ENCODE measurements at places on chromosomes 4 and X.

DNA sequence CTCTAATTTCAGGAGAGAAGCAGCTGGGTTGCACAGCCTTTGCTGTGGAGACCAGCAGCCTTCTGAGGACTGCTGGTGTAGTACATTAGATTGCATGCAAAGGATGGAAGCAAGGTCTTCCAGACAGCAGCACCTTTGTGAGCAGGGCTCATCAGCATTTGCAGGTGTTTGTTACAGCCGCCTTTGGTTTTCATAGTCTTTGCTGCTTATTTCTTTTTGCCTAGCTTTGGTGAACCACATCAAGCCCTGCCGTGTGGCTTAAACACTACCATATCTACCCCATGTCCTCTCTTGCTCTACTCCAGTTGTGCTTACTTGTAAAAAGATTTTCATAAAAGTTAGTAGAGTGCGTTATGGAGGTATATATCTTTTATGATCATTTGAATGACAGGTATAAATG is 57.5 kb downstream of the MTM1 start:
- DNase-seq, result no peak

GRCh38 chr4:125677665-125678307 is 363.0 kb downstream of the FAT4 start:
- DNase-seq, result no peak

DNA sequence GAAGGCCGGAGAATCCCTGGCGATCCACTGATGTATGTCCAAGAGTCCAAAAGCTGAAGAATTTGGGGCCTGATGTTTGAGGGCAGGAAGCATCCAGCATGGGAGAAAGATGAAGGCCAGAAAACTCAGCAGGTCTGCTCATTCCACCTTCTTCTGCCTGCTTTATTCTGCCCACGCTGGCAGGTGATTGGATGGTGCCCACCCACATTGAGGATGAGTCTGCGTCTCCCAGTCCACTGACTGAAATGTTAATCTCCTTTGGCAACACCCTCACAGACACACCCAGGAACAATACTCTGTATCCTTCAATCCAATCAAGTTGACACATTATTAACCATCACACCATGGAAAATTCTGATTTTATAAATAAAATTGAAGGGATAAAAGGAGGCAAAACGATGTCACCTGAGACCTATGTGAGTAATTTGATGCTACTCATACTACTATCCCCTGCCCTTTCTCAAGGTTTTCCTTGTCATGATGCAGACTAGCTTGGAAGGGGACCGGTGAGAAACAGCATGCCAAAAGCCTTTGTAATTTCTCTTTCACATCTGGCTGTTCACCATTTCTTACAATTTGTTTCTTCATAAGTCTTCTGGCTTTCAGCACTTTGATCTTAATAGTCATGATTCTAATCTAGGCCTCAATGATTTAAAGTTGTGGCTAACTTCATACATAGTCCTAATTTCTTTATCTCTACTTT is 9.7 kb upstream of the PYURF start:
- DNase-seq, result no peak

DNA sequence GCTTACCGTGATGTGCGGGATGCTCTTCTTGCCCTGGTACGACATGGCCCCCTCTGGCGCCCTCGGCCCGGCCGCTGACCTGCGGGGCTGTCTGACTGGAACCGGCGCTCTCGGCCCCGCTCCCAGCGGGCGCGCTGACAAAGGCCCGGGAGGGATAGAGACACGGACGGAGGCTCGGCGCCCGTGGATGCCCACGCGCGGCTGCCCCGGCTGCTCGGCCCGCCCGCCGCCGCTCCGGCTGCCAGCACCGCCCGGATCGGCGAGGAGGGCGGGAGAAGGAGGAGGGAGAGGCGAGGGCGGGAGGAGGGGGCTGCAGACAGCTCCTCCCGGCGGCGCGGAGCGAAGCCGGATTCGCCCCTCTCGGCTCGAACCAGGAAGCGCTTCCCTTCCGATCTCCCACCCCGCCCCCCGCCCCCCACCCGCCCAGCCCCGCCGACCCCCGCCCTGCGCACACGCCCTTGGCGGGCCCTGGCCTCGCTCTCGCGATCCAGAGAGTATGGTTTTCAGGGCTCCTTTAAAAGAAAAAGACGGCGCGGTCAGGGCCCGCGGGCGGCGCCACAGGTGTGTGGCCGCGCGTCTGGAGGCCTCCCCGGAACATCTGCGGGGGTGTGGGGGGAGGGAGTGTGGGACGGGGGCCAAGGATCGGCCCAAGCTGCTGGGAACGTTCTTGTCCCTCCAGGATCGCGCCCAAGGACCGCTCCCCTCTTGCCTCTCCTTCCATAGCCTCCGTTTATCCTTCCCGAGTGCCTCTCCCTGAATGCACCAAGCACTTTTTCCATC is 4.5 kb downstream of the CRMP1 start:
- no peak for DNase-seq

DNA sequence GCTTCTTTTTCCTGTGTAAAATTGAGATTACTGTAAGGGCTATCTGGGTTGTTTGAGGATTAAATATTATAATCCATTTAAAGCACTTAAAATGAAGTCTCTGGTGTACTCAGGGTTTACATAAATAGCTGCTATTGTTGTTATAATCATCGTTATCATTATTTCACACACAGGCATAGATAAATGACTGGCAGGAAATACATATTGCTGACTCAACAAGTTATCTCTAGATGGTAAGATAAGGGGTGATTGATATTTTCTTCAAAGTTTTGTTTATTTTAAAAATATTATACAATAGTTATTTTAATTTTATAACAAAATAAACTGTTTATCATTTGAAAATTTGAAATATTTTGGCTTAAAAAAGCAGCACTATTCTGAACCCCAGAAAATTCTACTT is 134.3 kb upstream of the DCAF12L2 start:
- no peak for DNase-seq

GRCh38 chrX:64850371-64851082 is 125.7 kb downstream of the ZC4H2 start:
- no peak for DNase-seq

GRCh38 chr4:131046821-131047220 is 1950.9 kb downstream of the C4orf33 start:
- DNase-seq, result no peak

GRCh38 chr4:94803181-94803580 is 45.4 kb downstream of the BMPR1B start:
- no peak for DNase-seq

GRCh38 chrX:125436855-125437254 is 117.2 kb downstream of the TEX13C start:
- DNase-seq, result no peak

- DNase-seq, result no peak
Measured at GRCh38 chr4:64857815-64858214, 448.6 kb upstream of the TECRL start.

DNA sequence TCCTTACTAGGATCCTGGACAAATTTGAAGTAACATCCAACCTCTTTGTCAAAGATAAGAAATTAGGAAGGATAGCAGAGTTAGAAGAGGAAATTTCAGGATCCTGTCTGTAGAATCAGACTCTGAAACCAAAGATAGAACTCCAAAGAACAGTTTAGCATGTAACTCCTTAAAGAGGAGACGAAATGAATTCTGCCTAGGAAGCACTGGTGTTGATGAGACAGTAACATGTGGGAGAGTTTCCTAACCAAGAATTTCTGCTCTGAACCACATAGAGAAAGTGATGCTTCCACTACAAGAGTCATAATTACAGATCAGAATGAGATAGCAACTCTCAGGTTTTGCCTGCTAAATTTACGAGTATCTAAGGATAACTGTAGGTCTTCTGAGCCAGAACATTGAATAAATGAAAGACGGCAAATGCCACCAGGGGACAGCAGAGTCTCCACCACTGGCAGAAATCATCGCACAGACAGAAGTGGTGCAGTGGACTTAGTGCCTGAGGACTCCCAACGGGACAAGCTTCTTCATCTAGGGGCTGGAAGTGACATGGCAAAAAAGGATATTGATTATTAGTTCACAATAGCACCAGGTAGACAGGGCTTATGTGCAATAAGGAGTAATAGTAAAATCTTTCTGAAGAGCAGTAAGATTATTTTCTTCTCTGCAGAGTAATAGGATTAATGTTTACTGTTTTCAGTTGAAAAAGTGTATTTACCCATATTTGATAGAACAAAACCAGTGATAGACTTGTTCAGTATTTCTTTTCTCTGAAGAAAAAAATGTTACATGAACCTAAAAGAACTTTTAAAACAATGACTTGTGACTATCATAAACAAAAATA is 6.7 kb upstream of the PPID start:
- peak; percentile 15 for DNase-seq

- DNase-seq, result no peak
Measured at GRCh38 chr4:110705440-110705782, 82.5 kb upstream of the PITX2 start.

GRCh38 chr4:82666970-82667665 is 105.3 kb upstream of the TMEM150C start:
- DNase-seq, result no peak

DNA sequence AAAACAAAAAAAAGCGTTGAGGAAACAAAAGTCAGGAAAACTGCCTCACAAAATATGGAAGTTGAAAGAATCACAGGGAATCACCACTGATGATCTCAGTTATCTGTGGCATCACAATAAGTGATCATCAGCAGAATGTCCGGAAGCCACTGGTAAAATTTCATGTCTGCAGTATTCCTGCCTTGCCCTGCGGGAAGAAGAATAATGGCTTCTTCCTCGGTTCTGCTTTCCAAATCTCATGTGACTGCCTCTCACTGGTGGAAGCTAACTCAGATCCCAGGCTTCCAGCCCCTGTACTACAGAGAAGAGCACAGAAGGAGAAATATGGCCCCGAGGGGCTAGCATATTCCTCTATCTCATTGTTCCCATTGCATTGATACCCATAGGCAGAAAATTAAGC is 12.7 kb upstream of the ZNF330 start:
- DNase-seq, result no peak

GRCh38 chrX:2500091-2500802 is 529 bp downstream of the DHRSX start:
- DNase-seq, result peak; percentile 10

DNA sequence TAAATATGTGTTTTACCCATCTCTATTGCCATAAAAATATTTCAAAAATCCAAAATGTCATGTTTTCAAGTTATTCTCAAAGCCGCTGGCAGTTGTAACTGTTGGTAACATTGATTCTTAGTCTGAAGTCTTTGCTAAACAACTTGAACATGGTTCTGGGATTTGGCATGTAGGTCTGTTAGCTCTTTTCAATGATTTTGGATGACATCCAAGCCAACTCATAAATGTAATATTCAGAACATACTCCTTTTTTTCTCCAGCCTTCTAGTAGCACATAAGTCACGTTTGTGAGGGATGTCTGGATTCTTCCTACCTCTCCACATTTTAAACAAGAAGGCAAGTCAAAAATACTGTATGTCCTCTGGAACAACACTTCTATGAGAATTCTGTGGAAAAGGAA is 305.3 kb downstream of the PRR32 start:
- DNase-seq, result no peak

GRCh38 chrX:3271834-3272186 is 74.6 kb downstream of the MXRA5 start:
- no peak for DNase-seq

DNA sequence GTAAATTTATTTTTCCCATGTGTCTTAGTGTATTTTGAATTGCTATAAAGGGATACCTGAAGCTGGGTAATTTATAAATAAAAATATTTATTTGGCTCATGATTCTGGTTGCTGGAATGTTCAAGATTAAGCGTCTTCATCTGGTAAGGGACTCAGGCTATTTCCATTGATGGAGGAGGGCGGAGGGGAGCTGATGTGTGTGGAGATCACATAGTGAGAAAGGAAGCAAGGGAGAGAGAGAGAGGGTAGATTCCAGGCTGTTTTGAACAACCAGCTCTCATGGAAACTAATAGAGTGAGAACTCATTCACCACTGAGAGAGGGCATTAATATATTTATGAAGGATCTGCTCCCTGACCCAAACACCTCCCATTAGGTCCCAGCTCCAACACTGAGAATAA is 39.6 kb upstream of the ADGRL3 start:
- DNase-seq, result no peak

DNA sequence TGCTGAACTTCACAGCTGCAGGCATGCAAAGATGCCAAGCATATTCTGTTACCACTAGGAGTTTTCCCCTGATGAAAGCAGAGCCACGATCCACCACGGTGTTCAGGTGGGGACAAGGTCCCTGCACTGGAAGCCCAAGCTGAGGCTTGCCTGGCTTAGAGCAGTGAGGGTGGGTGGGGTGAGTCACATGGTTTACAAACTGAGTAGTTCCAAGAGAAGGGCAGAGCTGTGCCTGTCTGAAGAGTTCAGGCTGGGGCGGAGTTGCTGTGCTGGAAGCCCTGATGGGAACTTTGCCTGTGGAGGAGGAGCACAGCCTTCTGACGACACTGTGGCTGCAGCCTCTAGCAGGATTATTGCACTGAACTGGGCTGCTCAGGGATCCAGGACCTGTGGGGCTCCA is 45.5 kb downstream of the FAM9B start:
- no peak for DNase-seq

- no peak for DNase-seq
Measured at GRCh38 chrX:54271664-54272063, 86.2 kb downstream of the WNK3 start.

DNA sequence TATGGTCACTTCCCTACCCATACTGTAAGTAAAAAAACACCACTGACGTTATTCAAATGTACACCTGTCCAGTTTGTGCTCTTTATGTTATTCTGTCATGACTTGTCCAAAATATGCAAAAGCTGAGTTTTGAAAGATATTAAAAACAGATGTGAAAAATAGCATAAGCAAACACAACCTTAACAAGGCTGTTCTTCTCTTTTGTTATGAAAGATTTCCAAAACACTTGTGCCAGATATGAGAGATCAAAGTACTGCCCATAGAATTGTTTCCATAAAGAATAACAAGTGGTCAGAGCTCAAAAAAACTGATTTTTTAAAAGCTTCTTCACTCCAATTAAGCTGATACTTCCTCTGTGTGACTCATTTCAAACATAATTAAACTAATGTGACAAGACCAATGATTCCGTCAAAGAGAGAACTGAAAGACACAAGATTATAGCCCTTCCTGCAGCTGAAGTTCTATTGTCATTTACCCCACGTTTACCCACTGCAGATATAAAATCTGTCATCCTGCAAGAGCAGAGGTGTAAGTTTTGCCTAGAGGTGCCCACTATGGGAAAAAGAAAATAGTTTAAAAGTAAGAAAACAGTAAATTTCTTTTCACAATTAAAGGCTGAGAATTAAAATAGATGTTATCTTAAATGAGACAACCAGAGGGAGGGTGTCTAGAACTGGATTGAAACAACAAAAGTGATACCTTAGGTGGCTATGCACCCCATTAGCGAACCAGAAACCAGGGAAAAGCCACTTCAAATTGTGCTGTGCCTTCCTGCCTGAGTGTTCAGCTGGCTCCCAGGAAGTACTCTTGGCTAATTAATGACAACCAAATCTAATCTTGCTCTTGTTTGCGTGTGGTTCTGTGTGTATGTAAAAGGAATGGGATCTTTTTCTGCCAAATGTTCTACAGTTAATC is 30.1 kb downstream of the RASSF6 start:
- DNase-seq, result no peak

DNA sequence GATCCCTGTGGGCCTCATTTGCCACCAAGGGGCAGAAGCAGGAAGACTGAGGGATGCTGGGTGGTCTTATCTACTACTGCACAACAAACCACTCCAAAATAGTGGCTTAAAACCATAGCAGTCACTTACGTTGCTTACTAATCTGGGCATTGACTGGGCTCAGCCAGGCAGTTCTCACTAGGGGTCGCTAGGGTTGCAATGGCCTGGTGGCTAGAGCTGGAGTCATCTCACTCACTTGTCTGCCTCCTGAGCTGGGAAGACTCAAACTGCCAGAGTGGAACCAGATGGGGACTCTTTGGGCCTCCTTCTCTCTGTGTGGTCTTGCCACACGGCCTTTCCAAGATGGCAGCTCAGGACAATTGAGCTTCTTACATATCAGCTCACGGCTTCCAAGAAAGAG is 216.3 kb upstream of the BCOR start:
- DNase-seq, result no peak
